ENCODE measurements at places on chromosomes 2 and 18.

GRCh38 chr2:73177645-73178255, 24.6 kb upstream of the NOTO start:
- no peak for DNase-seq

GRCh38 chr2:69017080-69017479, 4.1 kb downstream of the ANTXR1 start:
- peak; percentile 76 for DNase-seq

DNA sequence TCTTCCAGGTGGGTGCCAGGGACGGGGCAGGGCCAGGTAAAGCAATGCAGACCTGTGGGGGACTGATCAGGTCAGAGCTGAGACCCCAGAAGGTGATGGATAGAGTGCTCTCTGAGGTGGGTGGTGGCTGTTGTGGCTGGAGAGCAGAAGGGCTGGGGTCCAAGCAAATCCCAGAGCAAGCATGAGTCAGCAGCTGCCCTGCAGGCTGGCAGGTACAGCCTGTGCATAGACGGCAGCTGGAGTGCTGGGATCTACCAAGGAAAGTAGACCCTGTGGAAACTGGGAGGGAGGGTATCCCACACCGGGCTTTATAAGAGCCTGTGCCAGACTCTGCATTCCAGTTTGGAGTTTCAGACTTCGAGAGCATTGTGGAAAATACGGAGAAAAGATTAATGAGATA, 663 bp downstream of the TRIM54 start:
- DNase-seq = no peak

GRCh38 chr2:122627388-122627787, 871.9 kb downstream of the TSN start:
- DNase-seq = no peak

- DNase-seq = no peak
These were observed 45.6 kb downstream of the ATOH8 start for GRCh38 chr2:85799215-85799956.

GRCh38 chr2:150742094-150742493, 254.6 kb upstream of the RND3 start:
- DNase-seq = no peak

- peak; percentile 81 for DNase-seq
These were observed 291.1 kb downstream of the SLC8A1 start for GRCh38 chr2:40160751-40161218.

Data from fibroblast of gingiva (primary cell).